ENCODE measurements at places on chromosomes 16 and 17.

DNA sequence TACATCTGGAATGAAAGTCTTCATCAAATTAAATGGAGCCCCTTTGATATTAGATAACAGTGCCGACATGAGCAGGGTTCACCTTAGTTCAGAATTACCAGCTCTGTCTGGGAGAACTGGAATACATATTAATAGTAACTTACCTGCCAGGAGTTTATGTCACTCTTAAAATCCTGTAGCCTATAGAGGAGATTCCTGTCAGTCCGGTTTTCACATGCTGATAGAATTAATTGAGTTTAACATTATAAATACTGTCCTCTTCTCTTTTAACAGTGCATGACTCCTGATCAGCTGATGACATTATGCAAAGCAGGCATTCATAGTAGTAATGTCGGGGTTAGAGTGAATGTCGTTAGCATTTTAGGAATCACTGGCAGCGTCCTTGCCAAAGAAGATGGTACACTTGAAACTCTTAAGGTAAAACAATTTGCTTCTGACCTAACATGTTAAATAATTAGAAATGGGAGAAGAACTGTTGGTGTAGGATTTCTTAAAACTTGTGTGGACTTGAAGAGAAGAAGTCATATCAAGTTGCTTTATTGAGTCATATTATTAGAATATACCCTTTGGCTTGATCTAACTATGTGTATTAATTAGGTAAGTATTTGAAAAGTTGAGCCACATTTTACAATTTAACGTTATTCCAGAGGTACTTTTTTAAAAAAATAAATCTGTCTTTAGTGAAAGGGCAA, 34.3 kb downstream of the HEATR3 start:
- no peak for DNase-seq

GRCh38 chr17:48625495-48626244, 488 bp downstream of the HOXB9 start:
- no peak for DNase-seq

GRCh38 chr17:39972271-39972670, 8.3 kb upstream of the PSMD3 start:
- no peak for DNase-seq

DNA sequence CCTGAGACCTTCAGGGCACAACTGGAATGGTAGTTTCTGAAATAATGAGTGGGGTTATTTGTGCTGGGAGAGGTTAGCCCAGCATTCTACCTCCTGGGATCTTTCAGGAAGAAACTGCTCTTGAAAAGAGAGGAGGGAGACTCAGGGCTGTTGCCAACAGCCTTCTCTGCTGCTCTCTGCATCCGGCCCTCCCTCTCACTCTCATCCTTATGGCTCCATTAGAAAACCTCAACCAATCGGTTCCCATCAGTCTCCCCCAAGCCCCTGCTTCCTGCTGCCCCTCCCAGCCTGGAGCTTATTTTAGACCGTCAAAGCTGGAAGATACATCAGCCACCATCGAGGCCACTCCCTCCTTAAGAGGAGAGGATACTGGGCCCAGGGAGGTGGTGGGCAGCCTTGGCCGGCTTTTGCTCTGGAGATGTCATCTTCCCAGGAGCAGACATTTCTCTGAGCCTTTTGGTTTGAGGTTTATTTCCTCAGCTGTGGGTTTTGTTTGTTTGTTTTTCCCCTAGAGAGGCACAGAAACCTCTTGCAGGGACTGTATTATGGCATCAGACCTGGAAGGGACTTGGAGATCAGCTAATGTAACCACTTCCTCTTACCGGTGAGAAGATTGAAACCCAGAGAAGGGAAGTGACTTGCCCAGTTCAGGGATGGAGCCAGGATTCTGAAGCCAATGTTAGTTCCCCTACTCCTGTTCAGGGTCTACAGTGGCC, 2.7 kb downstream of the MPRIP start:
- no peak for DNase-seq

DNA sequence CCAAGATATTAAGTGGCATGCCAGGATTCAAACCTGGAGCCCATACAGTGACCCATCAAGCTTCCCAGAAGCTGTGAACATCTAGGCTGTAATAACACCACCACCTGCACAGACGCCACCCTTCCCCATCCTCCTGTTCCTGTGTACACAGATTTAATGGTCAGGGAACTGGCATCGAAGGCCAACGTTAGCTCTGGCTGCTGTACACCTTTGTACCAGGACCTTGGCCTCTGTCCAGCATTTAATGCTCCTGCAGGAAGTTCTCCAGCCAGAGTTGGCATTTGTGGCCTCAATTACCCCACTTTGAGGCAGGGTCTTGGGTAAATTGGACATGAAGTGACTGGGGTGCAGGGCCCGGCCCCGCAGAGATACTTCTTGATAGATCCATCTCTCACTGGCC, 49.3 kb downstream of the SCNN1B start:
- no peak for DNase-seq

- DNase-seq: no peak
Observed at GRCh38 chr17:72560303-72561247, 439.8 kb downstream of the SOX9 start.

- no peak for DNase-seq
Observed at GRCh38 chr16:27745348-27745747, 195.4 kb downstream of the KATNIP start.

DNA sequence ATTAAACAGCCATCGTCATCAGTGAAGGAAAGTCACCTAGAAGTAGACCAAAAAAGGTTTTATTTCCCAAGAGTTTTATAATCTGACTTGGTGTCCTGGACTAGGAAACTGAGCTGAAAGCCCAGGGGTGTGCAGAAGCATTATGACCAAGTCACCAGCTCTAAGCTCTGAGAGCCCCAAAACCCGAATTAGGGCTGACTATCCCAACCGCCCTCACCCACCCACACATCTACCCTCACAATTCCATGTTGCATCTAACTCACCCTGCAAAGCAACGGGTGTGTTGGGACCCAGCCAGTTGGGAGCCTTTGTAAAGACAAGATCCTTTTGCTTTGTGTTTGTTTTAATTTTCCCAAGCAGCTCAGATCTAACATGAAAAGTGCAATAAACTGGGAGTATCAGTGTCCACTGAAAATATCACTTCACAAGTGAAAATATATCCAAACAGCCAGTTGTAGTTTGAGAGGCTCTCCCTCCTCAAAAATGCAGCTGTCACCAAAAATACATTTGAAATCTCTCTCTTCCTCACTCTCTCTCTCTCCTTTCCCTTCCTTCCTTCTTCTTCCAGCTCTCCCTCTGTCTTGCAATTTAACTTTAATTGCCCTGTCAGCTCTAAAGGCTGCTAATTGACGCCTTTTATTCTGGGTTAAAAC, 16.2 kb upstream of the NOG start:
- no peak for DNase-seq

DNA sequence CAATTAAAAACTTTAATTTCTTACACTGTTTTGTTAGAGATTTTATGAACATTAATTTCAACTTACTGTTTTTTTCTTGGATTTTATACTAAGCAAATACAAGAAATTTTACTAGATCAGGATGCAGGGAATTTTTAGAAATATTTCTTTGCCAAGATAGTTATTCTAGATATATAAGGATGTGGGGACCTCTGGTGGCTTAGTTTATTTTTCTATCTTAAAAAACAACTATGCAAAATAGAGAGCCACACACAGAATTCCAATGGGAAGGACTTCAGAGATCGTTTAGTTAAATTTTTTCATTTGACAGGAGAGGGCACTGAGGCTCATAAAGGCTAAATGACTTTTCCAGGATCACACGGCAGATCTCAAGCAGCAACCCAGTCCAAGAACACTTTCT, 23.0 kb upstream of the CAPNS2 start:
- no peak for DNase-seq

GRCh38 chr17:80053102-80053501, 16.7 kb downstream of the CCDC40 start:
- DNase-seq: no peak

DNA sequence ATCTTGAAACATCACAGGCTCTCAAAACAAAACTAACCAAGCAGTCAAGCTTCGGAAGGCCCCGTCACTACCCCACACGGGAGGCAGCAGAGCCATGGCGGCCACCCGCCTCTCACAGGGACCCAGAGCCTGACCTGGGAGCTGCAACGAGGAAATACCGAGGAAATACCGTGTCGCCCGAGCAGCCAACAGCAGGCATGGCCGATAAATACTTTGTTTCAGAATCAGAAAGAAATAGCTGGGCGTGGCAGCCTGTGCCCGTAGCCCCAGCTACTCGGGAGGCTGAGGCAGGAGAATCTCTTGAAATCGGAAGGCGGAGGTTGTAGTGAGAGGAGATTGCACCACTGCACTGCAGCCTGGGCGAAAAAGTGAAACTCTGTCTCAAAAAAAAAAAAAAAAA, 6.9 kb downstream of the LMF1 start:
- no peak for DNase-seq

DNA sequence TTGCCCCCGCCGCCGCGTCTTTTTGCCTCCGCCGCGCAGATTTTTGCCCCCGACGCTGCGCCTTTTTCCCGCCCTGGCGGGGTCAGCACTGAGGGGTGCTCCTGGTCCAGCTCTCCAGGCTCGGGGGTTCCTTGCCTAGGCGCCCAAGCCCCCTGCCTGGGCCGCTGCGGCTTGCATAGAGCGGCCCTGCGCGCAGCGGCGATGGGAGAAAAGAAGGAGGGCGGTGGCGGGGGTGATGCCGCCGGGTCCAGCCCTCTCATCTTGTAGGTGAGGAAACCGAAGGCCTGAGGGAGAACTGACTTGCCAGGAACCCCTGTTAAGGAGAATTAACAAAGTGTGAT, 330.8 kb upstream of the WSB1 start:
- DNase-seq: no peak

- DNase-seq: no peak
Observed at GRCh38 chr17:29709866-29710519, 87.3 kb upstream of the CORO6 start.

DNA sequence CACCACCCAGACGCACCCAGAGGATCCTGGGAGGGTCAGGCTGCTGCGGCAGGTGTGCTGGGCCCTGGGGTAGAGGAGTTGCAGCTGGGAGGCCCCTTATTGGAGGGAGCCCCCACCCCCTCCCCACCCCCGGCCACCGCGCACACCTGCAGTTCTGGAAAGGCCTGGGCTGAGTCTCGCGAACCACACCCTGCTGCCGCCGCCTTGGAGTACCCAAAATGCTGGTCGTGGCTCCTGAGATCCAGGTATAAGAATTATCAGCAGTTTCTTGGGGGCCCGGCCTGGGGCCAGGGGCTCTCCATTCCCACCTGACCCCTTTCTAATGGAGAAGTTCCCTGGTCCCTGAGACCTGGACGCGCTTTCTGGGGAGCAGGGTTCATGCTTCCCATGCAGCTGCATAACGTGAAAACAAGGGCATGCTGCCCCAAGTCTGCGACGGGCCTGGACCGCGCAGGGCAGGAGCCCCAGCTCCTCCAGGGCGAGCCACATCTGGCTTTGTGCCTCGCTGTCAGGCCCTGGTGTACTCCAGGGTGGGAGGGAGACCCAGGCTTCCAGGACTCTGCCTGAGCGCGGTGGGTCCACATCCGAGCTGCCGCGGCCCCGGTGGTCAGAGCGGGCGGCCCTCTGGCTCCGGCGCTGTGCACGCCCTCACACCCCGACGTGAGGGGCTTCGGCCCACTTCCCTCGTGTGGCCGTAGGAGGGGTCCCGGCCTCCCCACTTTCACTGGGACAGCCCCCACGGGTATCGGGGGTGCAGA, 7.3 kb upstream of the SNAI3 start:
- DNase-seq: no peak

- no peak for DNase-seq
Observed at GRCh38 chr16:89785523-89786155, 30.8 kb downstream of the FANCA start.

DNA sequence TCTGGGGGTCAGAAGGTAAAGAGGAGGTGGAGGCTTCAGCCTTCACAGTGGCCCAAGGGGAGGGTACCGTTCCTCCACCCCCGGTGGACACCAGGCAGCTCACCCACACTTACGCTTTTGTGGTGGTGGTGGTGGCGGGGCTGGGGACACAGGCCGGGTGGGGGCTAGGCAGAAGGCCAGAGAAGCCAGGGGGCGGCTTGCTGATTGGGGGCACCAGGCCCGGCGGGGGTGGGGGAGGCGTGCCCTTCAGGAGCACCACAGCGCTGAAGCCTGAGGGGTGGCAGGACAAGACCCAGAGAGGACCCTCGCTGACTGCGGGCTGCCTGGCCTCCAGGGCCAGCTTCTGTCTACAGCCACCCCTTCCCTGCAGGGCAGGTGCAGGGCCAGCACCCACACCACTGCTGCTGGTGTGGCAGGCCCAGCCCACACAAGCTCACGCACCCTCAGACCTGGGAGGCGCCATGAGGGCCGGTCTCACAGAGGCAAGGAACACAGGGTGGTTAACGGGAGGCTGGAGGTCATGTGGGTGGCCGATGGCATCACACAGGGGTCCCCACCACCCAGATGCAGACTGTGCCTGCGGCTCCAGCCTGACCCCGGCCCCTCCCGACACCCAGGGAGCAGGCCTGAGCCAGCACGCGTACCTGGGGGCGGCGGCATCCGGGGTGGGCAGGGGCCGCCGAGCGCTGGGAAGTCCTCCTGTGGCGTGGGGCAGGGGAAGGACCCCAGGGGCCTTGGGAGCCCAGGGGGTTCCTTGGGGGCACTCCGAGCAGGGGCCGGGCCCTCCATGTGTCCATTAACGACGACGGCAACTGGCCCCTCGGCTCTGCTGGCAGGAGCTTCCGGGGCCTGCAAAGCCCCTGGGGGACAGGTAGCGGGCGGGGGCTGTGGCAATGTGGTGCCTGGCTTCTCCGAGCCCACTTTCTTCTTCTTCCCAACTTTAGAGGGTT, 9.4 kb downstream of the SYNGR3 start:
- no peak for DNase-seq

GRCh38 chr17:80363518-80364090, 51.4 kb upstream of the ENDOV start:
- no peak for DNase-seq

GRCh38 chr17:36825521-36825920, 111.8 kb upstream of the LHX1 start:
- no peak for DNase-seq

- no peak for DNase-seq
Observed at GRCh38 chr17:21042458-21043295, at the start of gene USP22. Gene USP22 (minus strand): TSS chr17:21043011. CDS start chr17:21042835, 176 bp downstream.

DNA sequence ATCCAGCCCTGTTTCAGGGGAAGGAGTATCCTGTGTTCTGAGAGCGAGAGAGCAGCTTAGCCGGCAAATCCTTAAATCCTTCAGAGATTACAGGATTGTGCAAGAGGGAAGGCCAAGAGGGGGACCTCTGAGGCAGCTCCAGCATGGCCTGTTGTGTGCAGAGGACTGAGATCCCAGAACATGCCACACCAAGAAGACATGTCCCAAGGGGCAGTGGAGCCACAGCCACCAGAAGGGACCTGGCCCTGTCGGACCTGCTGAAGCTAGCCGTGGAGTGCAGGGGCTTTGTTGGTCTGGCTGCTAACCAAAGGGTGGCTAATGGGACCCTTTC, 1.6 kb upstream of the MRC2 start:
- DNase-seq: peak; percentile 59

GRCh38 chr17:42814633-42815399, 9.3 kb downstream of the BECN1 start:
- no peak for DNase-seq
